ENCODE measurements at places on chromosomes 11 and 22.

- DNase-seq, result no peak
Measured at GRCh38 chr11:124612567-124613246, 1.5 kb downstream of the PANX3 start.

DNA sequence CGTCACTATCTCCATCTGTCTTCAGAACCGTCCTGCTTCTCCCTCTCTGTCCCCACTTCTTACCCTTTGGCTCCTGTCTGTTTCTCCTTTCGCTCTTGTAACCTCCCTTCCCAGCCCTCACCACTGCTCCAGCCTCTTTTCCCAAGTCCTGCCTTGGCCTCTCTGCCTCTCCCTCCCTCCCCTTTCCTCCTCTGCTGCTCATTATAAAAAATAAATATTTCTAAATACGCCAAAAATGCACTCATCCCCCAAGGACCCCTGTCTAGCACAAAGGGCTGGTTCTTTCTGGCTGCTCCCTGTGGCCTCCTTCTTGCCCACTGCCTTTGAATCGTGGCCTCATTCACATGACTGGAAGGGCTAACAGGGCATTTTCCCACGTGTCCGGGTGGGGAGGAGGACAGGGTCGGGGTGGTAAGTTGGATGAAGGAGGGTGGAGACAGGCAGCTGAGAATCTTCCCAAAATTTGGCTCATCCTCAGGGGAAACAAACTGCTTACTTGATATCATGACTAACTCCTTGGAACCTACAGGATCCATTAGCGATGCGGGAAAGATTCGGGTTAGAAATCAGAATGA lies 26.4 kb upstream of the OAF start:
- DNase-seq, result no peak

- no peak for DNase-seq
Measured at GRCh38 chr11:123321636-123322035, 108.4 kb upstream of the GRAMD1B start.

GRCh38 chr11:116986521-116987105 lies 111.6 kb downstream of the SIK3 start:
- DNase-seq, result peak; percentile 58

DNA sequence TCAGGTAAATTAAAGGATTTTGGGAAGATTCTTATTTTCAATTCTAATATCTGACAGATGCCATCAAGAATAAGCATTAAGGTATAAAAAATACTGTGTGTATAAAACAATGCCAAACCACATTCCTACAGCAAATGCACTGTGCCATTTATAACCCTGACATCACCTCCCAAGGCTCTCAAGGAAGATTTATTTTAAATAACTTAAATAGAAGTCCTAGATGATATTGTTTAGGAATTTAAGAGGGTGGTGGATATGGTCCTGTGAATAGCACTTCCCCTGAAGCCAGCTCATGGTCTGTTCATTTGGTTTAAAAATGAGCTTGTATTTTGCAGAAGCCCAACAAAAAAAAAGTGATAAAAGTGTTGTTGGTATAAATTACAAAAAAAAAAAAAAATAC lies 32.1 kb downstream of the PPIL2 start:
- no peak for DNase-seq

DNA sequence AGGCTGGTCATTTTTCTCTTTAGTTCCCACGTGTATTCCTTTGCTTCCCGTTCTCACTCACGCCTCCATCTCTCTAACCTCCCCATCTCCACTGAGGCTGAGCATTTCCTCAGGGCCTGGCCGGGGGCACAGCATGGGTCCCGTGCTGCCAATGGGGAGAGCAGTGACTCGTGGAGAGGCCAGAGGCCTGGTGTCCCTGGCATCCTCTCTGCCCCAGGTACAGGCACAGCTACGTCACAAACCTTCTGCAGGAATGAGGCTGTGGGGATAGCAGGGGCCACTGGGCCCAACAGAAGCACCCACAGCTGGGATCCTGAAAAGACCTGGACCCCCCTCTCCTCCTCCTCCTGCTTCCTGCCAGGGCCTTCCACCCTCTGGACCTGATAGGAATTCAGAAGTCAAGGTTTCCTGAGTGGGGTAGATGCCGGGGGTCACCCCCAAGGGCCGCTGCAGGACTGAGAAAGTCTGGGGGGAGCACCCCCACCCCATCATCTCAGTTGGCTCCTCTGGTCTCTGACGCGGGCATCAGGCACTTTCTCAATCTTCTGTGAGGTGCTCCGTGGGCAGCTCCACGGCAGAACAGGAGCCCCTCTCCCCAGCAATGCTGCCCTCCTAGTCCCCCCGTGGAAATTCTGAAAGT lies 11.8 kb downstream of the PNPLA5 start:
- no peak for DNase-seq

DNA sequence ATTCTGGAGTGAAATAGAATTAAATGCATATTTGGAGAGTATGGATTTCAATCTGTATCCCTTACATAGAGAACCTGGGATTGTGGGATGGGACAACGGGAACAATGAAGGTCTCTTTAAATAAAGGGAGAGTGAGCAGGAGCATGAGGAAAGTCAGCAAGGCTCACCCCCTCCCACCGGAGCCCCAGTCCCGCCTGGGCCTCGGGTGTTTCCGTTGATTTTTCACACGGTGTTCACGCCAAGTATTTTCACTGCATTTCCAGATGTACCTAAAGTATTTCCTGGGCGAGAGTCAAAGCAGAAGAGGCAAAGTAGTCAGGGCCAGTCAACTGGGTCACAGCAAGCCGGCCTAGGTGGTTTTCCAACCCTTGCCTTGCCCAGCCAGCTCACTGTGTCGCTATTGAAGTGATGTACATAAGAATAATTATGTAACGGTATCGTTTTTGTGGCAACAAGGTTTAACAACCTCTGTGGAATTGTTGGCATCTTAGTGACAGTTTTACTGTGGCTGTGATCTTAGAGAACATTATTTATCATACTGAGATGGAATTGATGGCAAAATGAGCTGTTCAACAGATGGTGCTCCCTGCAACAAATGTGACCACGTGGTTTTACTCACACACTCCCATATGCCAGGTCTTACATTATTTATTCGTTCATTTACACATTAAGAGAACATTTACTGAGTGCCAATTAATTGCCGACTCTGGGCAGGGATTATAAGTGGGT lies 177.3 kb downstream of the ADAMTS15 start:
- DNase-seq, result no peak

Measured in NCI-H226 (cell line).